Upper lobe of right lung (tissue), 1 donor: ENCODE measurements at places on chromosomes 1 and 21. TPM values are rescaled to one million over a fixed set of nuclear protein-coding genes. Genes with fewer than 3 reads are reported as not detected.

GRCh38 chr1:63322114-63322943 is at the start of gene FOXD3:
Gene FOXD3, plus strand, starts transcription at chr1:63322567. Its CDS starts 492 bp downstream, at chr1:63323059.
- peak; percentile 79 for DNase-seq

Gene SUSD4
- total RNA-seq, result 2.2 TPM

DNA sequence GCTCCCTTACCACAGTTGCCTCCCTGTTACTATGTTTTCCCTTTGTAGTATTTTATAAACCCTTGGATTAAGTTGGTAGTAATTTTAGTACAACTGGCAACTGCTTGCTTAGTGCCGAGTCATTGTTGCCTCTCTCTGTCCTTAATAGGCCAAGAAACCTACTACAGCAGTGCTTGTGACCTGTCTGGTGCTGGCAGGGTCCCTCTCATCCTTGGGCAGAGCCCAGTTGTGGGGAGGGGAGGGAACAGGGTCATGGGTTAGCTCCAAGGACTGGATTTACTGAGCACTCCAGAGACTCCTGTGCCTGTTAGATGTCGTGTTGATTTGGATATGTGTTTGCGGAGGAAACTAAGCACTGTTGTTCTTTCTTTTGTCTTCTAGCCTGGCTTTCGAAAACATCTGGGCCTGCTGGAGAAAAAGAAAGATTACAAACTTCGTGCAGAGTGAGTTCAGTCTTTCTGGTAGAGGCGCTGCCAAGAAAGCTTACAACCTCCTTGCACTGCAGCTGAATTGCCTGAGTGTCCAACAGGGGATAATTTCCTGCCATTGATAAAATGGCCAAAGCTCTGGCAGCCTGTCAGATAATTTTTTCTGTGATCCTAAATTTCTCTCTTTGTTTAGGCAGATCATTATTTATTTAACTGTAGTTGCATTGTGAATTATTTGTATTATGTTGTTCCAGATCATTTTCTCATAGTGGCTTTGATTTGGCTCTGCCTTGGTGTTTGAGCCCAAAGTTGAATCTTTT is 3.6 kb downstream of the UTP11 start:
- DNase-seq, result peak; percentile 9

- no peak for DNase-seq
Measured at GRCh38 chr1:25534410-25534788, 9.0 kb upstream of the LDLRAP1 start.

- no peak for DNase-seq
Measured at GRCh38 chr1:235468970-235469369, 35.3 kb downstream of the B3GALNT2 start.

Gene AMPD1
- not detected for total RNA-seq

Gene CFAP57
- 0.17 TPM for total RNA-seq

DNA sequence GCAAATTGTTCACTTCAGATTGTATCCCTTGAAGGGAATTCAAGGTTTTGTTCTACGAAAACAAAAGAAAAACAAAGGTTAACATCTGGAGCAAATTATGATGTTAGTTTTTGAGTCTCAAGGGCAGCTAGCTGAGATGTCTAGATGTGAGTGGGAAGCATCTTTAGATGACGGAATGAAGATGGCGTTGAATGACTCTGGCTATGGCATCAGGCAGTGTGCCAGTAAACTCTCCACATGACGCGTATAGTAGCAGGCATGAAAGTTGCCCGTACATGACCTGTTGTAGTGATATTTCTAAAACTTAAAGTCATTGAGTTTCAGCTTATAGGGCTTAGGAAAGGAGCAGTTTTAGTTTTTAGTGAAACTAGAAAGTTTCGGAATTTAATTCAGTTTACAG is 12.3 kb upstream of the SDC3 start:
- DNase-seq, result no peak

DNA sequence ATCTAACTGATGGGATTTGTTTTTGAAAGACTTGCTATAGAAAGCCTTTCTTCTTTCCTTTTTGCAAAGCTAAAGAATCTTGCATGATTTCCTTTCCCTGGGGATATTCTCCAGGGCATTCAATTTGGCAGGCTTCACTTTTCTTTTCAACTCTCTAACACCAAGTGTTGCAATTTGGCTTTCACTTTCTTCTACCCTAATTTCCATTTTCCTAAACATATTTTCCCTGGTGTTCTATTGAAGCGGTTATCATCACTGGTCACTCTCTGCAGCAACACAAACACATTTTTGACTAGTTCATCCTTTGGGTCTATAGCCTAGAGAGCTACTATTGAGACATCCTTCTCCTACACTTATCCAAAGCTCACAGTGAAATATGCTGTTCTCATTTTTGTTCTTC is 424.5 kb downstream of the NEGR1 start:
- DNase-seq, result no peak

- no peak for DNase-seq
Measured at GRCh38 chr1:38502758-38503157, 356.8 kb downstream of the RRAGC start.

Gene NAXE
- total RNA-seq, result 69.2 TPM

DNA sequence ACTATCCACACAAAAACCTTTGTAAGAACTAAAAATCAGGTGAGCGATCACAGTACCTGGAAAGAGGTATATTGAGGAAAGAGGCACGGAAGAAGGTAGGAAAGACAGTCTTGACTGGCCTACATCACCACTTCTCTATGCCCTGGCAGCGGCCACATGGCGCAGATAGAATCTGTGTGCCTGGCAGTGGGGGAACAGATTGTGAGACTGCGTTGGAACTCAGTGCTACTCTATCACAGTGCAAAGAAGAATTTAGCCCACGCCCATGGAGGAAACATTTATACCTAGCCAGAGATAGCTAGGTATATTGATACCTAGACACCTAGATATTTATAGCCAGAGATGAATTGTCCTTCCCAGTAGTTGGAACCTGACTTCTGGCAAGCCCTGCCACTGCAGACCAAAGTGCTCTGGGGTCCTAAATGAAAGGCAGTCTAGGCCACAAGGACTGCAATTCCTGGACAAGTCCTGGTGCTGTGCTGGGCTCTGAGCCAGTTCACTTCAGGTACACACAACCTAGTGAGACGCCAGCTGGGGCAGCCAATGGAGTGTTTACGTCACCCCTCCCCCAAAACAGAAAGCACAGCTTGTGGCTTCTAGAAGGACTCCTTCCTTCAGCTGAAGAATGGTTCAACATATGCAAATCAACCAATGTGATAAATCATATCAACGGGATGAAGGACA is 51.9 kb downstream of the DHX9 start:
- DNase-seq, result no peak

DNA sequence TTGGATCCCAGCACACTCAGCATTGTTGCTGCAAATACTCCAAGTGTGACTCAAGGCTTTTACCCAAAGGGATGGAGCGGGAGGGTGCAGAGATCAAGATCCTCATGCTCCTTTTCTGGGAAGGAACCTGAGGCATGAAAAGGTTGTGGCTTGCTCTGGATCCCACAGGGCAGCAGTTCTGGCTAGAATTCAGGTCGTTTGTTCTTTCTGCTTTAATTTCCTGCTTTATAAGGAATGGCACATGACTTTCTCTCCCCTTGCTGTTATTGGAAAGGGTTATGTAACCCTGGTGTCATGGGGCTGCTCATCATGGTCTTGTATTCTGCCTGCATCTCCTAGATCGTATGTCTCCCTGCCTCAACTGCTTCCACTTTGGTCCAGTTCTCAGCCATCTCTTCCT is 101.6 kb downstream of the NOS1AP start:
- no peak for DNase-seq

GRCh38 chr1:89719502-89720306 is 86.8 kb downstream of the LRRC8C start:
- no peak for DNase-seq

DNA sequence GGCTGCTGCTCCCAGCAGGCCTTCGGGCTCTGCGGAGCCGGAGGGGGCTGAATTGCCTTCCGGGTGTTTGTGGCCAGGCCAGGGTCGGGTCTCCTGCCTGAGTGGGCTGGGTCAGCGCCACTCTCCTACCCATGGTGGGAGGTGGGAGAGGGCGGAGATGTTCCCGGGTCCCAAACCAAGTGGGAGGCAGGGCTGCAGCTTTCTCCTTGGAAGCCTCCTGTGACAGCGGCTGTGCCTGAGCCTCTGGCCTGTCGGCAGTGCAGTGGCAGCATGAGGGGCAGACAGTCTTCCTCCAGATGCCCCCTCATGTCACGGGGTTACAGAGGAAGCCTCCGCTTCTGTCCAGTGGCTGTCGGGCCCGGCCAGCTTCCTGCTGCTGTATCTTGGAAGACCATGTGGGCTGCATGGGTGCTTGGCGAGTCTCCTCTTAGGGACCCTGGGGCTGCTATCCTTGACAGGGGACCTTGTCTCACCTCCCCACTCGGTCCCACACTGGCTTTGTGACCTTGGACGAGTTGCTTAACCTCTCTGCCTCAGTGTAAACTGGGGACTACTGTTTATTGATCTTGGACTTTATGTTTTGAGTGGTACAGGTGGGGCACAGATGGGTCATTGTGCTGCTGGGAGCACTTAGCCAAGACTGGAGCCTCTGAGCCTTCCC is 4.3 kb downstream of the SKI start:
- peak; percentile 74 for DNase-seq

DNA sequence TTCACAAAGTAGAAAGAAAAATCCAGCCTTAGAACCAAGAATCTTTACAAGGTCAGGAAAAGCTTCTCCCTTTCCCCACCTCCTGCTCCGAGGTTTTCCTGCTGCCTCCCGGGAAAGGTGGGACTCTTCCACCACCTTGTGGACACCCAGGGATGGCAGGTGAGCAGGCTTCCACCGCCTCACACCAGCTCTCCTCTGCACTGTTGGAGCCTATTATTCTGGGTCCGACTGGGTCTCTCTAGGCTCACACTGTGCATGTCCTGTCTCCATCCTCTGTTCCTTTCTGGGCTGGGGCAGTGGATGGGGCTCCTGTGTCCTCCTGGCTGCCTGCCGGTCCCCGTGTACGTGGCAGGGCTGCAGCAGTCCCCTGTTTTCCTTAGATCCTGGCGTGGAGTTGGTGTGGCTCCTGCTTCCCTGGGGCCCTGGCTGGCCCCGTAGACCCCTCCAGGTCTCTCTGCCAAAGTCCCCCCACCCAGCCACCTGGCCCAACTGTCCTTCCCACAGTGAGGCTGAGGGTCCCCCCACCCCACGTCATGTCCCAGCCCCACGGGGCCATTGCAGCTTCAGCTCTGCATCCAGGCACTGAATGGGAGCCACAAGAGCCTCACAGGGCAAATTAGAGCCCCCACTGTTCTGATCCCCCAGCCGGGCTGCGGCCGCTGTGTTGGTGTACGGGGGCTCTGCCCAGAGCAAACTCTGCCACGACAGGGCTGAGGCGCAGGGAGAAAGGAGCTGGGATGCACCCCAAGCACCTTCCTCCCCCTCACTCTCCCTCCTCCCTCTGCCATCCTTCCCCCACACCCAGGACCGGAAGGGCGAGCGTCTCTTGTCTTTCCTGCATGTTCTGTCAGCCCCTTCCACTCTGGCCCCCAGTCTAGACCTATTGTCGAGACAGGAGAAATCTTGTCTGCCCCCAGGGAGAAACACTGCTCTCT is 3.3 kb upstream of the SLC45A1 start:
- DNase-seq, result peak; percentile 84

DNA sequence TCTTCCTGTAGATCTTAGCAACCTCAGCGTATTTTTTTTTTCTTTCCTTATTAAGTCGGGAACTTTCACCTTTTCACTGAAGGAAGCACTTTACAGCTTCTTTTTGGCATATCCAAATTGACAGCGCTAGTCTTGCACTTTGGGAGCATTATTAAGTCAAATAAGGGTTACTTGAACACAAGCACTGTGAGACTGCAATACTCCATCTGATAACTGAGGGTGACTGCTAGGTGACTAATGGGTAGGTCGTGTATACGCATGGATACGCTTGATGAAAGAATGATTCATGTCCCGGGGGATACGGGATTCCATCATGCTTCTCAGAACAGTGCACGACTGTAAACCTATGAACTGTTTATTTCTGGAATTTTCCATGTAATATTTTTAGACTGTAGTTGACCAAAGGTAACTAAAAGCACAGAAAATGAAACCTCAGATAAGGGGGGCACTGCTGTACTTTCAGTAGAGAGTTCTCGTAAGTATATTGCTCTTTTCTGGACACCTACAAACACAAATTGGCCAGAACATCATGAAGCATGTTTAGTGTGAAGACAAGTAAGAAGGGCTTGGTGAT is 364.7 kb downstream of the SMYD3 start:
- DNase-seq, result no peak

Gene CDA
- 8.8 TPM for total RNA-seq

- DNase-seq, result no peak
Measured at GRCh38 chr1:219279017-219279770, 105.5 kb downstream of the LYPLAL1 start.

Gene DNALI1
- 13.2 TPM for total RNA-seq

Gene TRIM17
- total RNA-seq, result 2.6 TPM

Gene AMY2A
- not detected for total RNA-seq

GRCh38 chr1:152495066-152495675 is 15.4 kb upstream of the LCE5A start:
- no peak for DNase-seq

GRCh38 chr1:195562074-195562473 is 1046.2 kb downstream of the KCNT2 start:
- DNase-seq, result no peak

Gene FAM72B
- total RNA-seq, result 0.55 TPM

Gene SPRR1A
- total RNA-seq, result not detected

DNA sequence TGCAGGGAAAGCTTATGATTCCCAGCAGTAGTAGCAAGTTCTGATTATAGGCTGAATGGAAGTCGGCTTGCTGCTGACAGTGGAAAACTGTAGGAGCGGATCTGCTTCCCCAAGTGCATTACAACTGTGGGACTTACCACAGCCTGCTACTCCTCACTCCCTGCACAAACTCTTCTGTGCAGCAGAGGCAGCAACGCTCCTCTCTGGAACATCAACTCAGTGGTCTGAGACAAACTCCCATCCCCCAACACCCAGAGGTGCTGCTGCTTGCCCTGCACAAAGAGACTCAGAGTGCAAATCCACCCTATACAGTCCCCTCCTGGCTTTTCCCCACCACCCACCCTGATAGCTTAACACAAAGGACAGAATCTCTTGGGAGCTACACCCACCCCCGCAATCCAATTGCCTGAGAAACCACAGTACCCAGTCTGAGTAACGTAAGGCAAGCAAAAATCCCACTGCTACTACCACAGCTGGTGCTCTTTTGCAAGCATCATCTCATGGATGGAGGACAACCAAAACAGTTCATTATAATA is 1455.2 kb downstream of the AMY1C start:
- no peak for DNase-seq

Gene WDR64
- not detected for total RNA-seq

DNA sequence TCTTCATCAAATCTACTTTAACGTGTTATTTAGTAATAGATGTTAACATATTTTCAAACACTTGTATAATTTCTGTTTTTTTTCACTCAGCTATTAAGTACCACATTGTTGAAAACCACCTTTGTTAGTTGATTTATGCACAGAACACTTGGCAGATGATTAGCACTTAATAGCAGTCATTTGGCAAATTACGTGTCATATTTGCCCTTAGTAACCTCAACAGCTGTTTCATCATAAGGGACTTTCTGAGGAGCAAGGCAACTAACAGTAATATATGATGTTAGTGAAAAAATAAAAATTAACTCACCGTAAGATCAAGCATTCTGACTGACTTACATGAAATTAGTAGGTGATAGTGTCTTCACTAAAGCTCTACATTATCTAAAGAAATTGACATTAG is 186.4 kb downstream of the HMCN1 start:
- DNase-seq, result no peak

GRCh38 chr1:20191266-20191825 is 5.0 kb upstream of the PLA2G2C start:
- DNase-seq, result no peak

Gene ELOVL1
- 98.9 TPM for total RNA-seq
